8988T (cell line): ENCODE measurements at places on chromosomes 7 and 10.

DNA sequence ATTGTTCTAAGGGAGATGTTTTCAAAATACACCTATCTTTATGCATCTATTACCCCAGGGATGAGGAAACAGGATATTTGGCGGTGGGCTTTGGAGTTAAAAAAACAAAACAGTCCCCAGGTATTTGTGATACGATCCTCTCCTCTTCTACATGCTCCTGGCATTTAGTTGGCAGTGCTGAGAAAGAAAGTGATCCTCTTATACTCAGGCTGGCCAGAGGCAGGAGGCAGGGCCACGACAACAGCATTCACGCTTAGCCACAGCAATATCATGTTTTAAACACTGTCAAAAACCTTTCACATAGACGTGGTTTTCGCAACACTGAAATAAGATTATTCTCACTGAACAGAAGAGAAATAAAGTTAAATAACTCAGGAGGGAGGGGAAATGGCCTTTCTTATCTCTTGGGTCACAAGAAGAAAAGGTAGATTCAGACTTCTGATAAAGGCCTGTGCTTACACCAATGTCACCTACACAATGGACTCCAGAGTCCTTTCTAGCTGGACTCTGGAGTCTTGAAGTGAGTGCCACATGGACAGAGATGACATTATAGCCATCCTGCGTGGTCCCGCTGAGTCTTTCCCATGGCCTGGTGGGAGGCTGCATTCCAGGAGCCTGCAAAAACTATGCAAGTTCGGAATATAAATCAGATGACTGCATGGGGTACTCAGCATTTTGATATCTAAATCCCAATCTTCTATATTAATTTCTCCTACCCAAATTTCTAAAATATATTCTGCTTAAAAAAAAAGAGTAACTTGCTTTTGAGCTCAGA is 88.7 kb downstream of the PIP4K2A start:
- no peak for DNase-seq

DNA sequence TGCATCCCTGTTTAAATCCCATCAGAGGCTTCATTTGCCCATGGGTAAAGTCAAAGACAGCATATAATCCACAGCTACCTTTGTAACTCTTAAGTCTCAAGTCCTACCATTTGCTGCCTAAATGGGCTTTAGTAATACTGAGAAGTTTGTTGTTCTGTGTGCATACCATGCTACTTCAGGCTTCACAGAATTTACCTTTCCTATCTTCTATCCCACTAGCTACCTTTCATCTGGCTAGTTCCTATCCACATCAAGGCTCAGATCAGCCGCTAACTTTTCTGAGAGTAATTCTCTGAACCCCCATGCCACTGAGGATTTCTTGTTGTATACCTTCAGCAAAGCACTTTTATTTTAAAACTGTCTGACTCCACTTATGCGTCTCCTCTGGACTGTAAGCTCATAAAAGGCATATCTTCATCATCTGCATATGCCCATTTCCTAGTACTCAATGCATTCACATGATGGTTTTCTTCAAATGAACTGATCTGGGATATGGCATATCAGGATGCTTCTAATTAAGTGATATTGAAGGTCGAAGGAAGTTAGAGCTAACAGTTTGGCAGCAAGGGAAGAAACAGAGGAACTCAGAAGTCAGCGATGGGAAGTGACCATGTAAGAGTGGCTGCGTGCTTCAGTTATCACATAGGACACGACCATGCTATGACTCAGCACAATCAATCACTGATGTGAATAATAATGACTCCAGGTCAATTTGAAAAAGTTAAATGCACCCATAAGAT is 283.9 kb upstream of the DKK1 start:
- no peak for DNase-seq

DNA sequence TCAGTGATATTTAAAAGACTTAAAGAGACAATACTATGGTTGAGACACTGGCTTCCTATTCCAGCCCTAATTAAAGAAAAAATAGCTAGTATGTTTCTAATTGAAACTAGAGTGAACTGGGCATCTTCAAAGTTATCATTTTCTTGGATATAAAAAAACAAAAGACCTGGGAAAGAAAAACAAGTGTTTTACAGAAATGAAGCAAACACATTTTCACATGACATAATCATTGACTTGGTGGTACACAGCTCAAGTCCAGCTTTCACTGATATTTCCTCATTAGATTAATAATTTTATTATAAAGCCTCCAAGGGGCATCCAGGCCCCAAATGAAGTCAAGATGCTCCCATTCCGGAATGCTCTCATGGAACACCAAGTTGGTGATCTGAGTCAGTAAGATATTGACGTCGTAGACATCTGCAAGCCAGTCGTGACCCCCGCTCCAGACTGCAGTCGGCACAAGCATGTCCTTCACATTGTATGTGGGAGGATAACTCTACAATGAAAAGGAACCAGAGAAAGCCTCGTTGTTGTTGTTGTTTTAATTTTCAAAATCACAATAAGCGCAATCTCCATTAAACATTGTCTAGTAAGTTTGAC is 7.5 kb upstream of the CH25H start:
- DNase-seq, result no peak

- DNase-seq, result no peak
Measured at GRCh38 chr10:47255033-47255813, 44.8 kb upstream of the GDF10 start.

GRCh38 chr7:123774496-123774895 is 25.7 kb upstream of the WASL start:
- DNase-seq, result no peak

DNA sequence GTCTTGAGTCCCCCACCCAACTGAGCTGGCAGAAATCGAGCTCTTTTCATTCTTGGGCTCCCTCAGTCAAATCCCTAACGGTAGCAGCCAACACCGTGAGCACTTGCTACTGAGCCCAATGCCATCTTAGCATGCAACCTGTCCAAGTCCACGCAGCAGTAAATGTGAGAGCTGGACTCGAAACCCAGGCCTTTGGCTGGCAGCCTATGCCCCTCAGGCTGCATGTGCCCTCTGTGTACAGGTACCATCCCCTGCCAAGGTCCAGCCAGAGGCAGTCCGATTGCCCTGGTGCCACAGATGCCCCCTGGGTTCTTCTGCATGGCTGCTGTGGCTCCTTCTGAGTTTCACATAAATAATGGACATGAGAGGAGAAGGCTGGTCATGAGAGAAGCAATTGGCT is 1.2 kb upstream of the TMEM273 start:
- DNase-seq, result no peak

DNA sequence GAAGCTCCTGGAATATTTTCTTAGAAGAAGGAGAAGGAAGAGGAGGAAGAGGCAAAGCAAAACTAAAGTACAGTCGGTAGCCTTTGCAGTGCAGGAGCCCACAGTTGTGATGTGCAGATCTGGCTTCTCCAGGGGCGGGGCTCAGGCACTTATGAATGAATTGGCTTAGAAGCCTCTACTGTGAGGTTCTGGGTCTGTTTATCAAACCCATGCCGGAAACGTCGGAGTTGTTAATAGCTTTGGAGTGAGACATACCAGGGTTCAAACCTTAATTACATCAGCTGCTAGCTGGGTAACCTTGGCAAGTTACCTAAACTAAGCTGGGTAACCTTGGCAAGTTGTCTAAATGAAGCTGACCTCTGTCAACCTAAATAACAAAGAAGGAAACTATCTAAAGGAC is 89.3 kb upstream of the PITRM1 start:
- DNase-seq, result no peak

DNA sequence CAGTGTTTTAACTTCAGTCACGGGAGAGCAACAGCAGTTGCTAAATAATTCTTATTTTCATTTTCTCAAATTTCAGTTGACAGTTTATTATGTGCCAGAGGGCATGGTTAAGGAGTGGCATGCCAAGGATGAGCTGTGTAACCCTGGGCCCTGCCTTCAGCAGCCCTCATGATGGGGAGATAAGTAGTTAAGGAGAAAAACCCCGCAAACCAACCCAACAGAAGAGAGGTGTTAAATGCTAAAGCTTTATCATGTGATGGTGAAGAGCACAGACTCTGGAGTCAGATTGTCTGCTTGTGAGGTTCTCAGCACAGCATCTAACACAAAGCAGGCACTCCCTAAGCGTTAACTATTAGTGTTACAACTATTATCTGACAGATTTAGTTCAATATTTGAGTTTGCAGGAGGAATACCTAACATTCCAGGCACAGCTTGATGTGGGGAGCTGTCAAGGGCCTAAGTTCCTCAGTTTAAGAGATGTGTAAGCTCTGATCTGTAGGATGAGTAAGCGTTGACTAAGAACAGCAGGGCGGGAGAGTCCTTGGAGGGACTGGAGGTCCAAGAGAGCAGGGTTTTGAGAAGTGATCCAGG is 29.6 kb downstream of the STAM start:
- DNase-seq, result peak; percentile 26

- no peak for DNase-seq
Measured at GRCh38 chr10:31921031-31921430, 7.6 kb downstream of the ARHGAP12 start.

GRCh38 chr10:77348751-77349150 is 288.9 kb downstream of the KCNMA1 start:
- DNase-seq, result no peak

- DNase-seq, result no peak
Measured at GRCh38 chr10:132521041-132521465, 16.5 kb upstream of the INPP5A start.

- no peak for DNase-seq
Measured at GRCh38 chr7:155660758-155661093, 16.3 kb downstream of the RBM33 start.

- DNase-seq, result no peak
Measured at GRCh38 chr7:110974441-110974840, 116.5 kb upstream of the LRRN3 start.

GRCh38 chr10:101323495-101323894 is 30.5 kb upstream of the BTRC start:
- DNase-seq, result no peak

- DNase-seq, result no peak
Measured at GRCh38 chr10:37434091-37434490, 308.7 kb downstream of the ANKRD30A start.

GRCh38 chr10:123415523-123415922 is 250.6 kb upstream of the GPR26 start:
- no peak for DNase-seq

DNA sequence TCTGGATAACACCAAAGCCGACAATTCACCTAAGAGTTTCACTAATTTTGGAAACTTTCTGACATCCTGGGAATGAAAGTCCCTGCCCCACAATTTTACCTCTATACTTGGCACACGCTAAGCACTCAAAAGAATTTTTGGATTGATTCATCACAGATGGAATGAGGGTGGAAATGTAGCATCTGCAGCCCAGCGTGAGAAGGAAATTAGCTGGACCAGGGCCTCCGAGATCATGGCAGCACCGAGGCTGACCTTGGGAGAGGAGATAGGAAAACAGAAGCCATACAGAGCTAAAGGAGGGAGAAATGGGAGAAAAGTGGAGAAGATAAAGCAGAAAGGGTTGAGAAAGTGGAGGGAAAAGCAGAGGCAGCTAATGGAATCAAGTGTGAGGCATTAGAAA is 606.6 kb upstream of the DPP6 start:
- no peak for DNase-seq

DNA sequence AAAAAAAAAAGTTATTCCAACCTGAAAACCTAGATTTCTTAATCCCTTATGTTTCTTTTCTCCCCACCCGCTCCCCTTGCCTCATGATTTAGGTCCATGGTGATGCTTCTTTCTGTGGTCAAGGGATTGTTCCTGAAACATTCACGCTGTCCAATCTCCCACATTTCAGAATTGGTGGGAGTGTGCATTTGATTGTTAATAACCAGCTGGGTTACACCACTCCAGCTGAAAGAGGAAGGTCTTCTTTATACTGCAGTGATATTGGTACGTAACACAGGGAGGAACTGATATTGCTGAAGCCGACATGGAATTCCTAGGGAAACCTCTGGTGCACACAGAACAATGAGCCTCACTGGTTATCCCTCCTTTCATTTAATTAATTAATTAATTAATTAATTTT is 22.7 kb downstream of the DHTKD1 start:
- DNase-seq, result no peak

DNA sequence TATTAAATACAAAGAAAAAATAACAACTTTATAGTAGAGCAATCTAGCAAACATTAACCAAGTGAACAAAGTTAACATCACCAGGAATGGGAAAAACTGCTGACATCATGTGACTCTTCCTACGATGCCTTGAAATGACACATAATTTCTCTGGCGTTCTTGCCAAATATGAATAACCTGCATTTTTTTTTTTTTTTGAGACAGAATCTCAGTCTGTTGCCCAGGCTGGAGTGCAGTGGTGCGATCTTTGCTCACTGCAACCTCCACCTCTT is 126.5 kb upstream of the VKORC1L1 start:
- no peak for DNase-seq

- DNase-seq, result no peak
Measured at GRCh38 chr10:62239994-62240393, 28.6 kb downstream of the RTKN2 start.
